Pulmonary artery endothelial cell (primary cell): ENCODE measurements at places on chromosomes 4 and X.

DNA sequence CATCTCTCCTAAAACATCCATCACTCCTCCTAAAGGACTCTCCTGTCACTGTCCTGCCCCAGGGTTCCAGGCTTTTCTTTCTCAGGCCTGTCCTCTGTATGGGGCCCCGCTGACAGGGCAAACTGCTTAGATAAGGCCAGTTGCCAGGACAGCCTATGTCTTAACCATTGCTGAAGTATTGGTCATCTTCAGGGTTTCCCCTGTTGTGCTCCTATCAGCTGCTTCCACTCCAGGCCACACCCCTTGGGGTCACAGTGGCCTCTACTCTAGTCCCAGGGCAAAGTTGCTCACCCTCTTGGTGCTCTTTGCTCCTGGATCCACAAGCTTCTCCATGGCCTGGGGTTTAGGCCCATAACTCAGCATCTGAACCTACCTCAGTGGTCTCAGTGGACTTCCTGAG is 138.0 kb upstream of the PJA1 start:
- DNase-seq = no peak

DNA sequence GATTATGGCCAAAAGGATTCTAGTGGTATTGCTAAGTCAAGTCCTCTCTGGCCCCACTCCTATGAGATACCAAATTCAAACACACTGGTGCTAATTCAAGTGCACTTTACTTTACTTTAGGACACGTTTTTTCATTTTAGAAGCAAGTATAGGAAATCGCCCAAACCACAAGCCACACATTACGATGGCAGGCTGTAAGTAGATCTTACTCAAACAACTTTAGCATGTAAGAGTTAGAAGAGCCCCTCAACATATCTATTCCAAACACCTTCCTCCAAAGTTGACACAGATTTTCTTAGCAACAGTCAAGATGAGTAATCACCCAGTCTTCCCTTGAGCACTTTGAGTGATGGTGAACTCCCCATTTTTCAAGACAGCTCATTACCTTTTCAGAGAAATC is 43.6 kb downstream of the DRD5 start:
- no peak for DNase-seq

- no peak for DNase-seq
Measured at GRCh38 chr4:52560844-52561280, 98.2 kb downstream of the USP46 start.

GRCh38 chrX:110108381-110108821 is 105.5 kb downstream of the TMEM164 start:
- no peak for DNase-seq

DNA sequence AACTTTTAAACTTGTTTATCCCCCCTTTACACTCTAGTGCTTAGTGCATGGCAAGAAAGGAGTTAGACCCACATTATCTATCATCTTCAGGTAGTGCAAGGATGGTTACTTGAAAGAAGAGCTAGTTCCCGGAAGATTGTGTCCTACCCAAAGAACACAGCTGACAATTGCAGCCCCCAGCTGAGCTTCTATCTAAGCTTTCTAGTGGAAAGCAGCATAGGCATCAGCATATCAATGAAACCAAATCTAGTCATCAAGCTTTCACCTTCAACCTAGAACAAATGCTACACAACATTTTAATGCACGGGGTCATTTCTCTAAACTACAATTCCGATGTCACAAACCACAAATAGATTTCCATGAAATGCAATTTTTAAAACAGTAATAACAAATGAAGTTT is 88.9 kb upstream of the TFDP3 start:
- no peak for DNase-seq

DNA sequence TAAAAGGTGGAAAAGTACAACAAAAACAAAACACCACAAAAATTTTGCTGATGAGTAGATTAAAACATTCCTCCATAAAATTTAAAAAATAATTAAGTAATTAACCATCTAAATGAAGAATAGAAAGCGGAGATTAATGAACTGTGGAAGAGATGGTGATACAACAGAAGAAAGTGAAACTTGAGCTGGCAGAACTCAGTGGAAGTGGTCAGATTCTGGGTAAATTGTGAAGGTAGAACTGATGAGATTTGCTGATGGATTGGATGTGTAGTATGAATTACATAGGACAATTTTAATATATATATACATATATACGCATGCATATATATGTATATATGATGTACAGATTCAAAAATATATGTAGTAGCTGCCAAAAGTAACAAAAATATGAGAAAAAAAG is 73.9 kb downstream of the AMOT start:
- no peak for DNase-seq

DNA sequence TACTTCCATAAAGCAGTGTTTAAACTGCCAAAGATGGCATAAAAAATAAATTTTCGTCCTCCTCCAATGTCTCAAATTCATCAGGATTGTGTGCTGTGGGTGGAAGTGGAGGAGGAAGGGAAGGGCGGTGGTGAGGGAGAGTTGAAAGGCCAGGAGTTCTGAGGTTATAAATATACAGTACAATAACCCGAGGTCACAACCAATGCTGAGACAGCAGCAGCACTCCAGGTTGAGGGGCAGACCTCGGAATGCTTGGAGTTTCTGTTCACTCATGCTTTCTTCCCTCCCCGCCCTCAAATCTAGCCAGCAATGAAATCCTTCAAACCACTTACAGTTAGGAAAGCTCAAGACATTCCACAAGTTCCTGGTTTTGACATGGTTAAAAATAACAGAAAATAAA is 134.0 kb upstream of the SMAD1 start:
- DNase-seq = no peak

DNA sequence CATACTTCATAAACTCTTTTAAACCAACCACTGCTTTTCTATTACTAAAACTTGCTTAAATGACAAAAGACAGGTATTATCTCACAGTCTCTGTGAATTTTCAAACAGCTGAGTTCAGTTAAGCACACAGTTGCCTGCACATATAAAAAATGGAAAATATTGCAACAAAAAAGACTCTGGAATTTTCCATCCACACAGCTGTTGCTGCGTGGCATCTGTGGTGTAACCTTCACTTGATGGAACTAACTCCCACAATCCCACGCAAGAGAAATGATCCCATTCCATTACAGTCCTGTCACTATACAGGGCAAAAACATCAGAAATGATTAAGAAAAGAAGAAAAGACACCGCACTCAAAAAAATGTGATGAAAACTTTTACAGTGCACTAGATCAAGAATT is 149.8 kb upstream of the TBL1X start:
- DNase-seq = no peak

- DNase-seq = no peak
Measured at GRCh38 chrX:63961964-63962363, 176.9 kb upstream of the ARHGEF9 start.

- DNase-seq = no peak
Measured at GRCh38 chr4:36183665-36184393, 60.5 kb downstream of the ARAP2 start.

DNA sequence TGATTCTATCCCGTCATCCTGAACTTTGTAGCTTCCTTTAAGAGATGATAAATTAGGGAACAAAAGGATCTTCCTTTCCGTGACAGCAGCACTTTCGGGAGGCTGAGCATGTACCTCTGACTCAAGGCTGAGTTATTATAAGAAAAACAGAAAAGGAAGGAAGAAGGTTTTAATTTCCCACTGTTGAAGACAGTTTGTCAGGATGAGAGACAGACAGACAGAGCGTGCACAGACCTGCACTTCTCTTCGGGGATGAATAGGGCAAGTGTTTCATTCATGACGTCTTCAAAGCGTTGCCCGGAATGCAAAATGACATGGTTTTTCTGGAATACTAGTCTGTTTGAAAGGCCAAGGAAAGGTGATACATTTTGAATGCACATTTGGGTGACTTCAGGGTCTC is 405.3 kb upstream of the FAT1 start:
- DNase-seq = no peak

GRCh38 chrX:55240788-55241340 is 20.7 kb downstream of the PAGE5 start:
- DNase-seq = no peak

- DNase-seq = no peak
Measured at GRCh38 chrX:113644426-113644825, 803.8 kb upstream of the AMOT start.

- no peak for DNase-seq
Measured at GRCh38 chr4:125938541-125938940, 623.8 kb downstream of the FAT4 start.

- DNase-seq = no peak
Measured at GRCh38 chrX:153764786-153765137, 713 bp downstream of the PLXNB3 start.

- no peak for DNase-seq
Measured at GRCh38 chr4:13611283-13611842, 16.2 kb downstream of the BOD1L1 start.

DNA sequence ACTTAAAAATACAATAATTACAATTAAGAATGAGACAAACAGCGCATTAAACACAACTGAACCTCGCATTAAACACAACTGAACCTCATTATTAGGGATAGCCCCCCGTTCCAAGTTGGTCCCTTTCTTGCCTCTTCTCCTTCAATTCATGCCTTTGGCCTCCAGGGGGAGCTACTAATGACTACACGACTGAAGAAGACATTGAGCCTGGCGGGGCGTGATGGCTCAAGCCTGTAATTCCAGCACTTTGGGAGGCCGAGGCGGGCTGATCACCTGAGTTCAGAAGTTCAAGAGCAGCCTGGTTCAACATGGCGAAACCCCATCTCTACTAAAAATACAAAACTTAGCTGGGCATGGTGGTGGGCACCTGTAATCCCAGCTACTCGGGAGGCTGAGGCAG is 56.4 kb upstream of the NWD2 start:
- DNase-seq = no peak

- DNase-seq = no peak
Measured at GRCh38 chr4:4338210-4339001, 48.4 kb downstream of the ZBTB49 start.

GRCh38 chr4:43456383-43456782 is 563.9 kb downstream of the GRXCR1 start:
- peak; percentile 60 for DNase-seq

DNA sequence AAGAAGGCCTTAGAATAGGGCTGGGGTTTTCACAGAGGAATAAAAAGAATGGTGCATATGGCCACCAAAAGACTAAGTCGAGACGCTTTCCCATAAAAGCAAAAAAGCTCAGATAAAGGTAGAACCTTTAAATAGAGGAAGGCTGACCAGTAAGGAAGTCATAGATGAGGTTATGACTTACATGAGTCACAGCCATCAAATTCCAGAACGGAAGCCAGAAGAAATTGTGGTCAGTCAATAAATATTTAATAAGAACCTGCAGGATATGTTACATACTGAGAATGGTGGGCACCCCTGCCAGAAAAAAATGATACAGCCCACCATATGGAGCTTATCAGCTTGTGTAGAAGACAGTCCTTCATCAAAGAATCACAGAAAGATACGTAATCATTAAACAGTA is 120.1 kb downstream of the MANBA start:
- DNase-seq = no peak

GRCh38 chrX:101191217-101191750 is 28.3 kb upstream of the DRP2 start:
- DNase-seq = no peak

DNA sequence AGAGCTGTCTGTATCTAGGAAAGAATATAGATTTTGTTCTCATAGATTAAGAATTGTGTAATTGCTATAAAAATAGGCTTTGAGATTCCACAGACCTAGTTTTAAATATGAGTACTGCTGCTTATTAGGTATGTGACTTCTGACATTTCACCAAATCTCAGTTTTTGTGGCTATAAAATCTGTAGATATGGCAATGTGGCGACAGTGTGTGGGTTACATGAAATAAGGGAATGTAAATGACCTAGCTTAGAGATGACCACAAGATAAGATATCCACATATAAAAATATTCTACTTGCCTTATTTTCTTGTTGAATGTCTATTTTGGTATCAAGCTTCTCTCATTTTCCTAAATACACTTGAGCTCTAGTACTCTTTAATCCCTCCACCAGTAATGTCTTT is 193.8 kb downstream of the UNC5C start:
- no peak for DNase-seq

GRCh38 chr4:138967313-138967712 is 48.3 kb upstream of the NOCT start:
- DNase-seq = no peak

- DNase-seq = no peak
Measured at GRCh38 chrX:9476810-9477575, 12.1 kb downstream of the TBL1X start.

DNA sequence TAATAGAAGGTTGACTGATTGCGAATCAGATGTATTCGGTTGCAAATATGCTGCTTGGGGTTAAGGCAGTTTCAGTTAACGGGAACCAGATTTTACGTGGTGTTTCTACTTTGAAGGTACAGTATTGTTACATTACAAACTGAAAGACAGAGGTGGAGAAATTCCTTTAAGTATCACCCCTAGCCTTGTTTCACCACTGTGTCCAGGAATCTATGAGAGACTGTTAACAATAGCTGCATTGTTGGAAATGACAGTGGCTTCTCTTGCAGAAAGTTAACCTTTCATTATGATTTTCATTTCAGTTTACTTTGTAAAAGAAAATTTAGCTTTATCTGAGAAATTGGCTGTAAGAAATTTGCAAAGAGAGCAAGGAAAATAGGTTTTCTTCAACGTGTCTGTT is 2.6 kb downstream of the CDKL5 start:
- DNase-seq = no peak

DNA sequence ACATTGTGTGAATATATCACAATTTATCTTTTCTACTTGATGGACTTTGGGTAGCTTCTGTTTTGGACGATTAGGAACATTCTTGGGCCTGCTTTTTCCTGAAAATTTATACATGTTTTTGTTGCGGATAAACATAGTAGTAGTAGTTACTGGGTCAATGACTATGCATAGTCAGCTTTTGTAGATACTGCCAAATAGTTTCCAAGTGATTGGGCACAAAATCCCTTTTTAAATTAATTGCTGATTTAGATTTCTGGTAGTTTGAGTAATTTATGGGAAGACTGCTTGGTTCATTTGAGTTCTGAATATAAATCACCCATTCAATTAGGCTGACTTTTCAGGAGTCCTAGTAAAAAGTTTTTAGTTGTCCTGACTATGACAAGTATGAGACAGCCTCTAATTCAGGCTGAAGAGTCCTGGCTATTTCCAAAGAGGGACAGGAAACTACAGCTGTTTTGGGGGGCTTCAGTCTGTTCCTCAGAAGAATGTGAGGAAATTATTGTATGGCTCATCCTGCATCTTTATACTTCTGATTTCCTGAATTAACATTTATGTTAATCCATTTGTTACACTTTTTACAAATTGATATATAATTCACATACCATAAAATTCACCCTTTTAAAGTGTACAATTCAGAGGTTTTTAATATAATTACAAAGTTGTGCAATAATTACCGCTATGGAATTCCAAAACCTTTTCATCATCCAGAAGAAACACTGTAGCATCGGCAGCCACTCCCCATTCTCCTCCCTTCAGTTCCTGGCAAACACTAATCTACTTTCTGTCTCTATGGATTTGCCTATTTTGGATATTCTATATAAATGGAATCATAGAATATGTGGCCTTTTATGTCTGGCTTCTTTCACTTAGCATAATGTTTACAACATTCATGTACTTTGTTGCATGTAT is 14.2 kb downstream of the LRP2BP start:
- DNase-seq = no peak
